ENCODE measurements at places on chromosomes 5 and 9.

DNA sequence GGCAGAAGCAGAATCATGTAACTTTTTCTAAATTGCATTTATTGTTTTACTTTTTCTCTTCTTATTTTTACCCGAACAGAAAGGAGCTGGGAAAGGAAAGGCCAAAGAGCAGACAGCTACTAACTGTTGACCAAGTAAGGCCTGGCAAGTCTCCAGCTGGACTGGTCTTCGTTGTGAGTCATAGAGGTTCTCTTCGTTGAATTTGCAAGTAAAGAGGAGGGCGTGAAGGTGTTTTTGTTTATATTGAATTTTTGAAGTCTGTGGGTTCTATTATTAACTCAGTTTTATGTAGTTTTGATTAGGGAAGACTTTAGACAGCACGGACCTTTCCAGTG, 416.5 kb upstream of the CCNH start:
- H3K27ac ChIP-seq = no peak overlapping the region
- H3K4me1 ChIP-seq = peaks cover 3% of the 10 kb centered on the region
- no peak for DNase-seq

DNA sequence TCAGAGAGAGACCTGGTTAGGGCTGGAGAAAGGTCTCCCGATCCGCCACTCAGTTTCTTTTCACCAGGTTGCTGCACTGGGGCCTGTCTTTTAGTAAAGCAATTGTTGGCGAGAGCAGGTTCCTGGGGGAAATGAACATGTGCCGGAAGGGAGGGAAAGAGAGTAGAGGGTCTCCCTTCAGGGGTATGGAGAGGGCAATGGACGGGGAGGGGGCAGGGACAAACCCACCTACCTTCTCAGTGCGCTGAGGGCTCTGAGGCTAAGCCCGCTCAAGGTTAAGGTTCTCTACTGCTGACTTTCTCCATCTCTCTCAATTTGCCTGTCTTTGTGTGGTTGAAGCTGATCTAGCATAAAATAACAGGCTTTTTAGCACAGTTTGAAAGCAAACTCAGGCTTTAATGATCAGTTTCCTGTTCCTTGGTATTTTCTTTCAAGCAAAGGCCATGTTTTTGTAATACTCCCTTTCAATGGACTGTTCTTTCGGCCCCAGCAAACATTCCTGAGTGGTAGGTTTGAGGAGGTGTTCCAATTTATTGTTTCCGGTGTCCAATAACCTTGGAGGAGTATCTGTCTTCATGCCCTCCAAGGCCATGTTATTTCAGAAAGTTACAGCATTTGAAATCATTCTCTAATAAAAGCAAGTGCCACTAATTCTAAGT, 25.5 kb upstream of the TRAF1 start:
- H3K4me3 ChIP-seq = no peak overlapping the region
- no peaks in the 10 kb centered on the region for H3K36me3 ChIP-seq
- H3K27me3 ChIP-seq = no peaks in the 10 kb centered on the region
- no peak overlapping the region for H3K27ac ChIP-seq

DNA sequence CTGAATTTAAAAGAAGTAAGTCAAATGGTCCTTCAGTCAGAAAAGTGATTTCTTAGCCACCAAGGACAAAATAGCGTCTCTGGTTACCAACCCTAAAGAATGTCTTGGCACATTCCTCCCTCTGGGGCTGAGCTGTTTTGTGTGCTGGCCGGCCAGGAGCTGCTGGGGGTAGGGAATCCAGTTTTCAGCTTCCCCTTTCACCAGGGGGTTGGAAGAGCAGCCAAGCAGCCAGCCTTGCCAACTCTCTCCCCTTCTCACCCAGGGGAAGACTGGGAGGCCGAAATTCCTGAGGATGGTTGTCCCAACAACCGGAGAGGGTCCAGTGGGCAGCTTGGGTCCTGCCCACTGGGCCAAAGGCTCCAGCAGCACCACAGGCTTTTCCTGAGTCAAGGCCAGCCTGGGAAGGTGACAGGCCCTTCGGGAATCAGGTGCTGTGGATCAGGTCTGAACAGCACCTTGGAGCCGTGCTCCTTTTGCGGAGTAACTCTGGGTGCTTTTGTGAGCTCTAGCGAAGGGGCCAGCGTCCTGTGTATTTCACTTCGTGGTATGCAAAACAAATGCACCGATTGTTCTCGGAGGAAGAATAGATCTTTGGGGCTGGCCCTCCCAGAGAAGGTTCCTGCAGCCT, 4.2 kb downstream of the WWC1 start:
- no peak overlapping the region for H3K27ac ChIP-seq
- H3K4me3 ChIP-seq = peak overlapping the region; percentile 21
- peaks cover 14% of the 10 kb centered on the region for H3K27me3 ChIP-seq

GRCh38 chr5:64775291-64775690, 6.6 kb downstream of the CWC27 start:
- peaks cover 2% of the 10 kb centered on the region for H3K4me1 ChIP-seq
- peaks cover 11% of the 10 kb centered on the region for H3K36me3 ChIP-seq
- no peaks in the 10 kb centered on the region for H3K27me3 ChIP-seq
- no peak overlapping the region for H3K27ac ChIP-seq
- no peak for DNase-seq

DNA sequence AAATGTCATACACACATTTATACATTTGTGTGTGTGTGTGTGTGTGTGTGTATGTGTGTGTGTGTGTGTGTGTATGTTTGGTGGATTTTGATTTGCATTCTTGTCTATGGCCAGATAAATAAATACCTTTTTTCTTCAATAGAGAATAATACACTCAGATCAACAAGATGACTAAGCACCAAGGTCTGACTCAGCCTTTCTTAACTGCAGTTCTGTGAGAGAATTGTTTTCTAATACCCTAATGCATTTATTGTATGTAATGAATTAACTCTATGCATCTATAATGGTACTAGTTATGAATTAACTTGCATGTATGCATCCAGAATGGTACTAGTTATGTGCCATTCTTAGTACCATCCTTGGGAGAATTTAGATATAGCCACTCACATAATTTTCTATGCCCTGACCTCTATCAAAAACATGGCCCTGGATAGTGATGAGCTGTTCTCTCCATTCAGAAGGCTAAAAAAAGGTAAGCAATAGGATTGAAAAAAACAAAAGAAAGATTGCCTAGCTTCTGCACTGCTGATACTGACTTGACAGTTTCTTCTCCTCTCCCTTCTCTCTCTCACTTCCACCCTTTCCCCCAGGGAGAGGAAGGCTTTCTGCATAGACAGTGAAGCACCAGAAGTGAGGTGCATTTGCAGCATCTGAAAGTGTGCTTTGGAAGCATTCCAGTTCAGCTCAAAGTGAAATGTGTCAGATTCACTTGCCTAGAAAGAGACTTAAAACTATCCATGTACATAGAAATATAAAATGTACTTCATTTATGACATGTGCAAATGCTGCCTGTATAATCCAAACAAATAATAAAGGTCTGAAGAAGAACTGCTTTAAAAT, 55.1 kb upstream of the CCDC112 start:
- H3K36me3 ChIP-seq = no peaks in the 10 kb centered on the region
- no peak overlapping the region for H3K27ac ChIP-seq
- DNase-seq = no peak

DNA sequence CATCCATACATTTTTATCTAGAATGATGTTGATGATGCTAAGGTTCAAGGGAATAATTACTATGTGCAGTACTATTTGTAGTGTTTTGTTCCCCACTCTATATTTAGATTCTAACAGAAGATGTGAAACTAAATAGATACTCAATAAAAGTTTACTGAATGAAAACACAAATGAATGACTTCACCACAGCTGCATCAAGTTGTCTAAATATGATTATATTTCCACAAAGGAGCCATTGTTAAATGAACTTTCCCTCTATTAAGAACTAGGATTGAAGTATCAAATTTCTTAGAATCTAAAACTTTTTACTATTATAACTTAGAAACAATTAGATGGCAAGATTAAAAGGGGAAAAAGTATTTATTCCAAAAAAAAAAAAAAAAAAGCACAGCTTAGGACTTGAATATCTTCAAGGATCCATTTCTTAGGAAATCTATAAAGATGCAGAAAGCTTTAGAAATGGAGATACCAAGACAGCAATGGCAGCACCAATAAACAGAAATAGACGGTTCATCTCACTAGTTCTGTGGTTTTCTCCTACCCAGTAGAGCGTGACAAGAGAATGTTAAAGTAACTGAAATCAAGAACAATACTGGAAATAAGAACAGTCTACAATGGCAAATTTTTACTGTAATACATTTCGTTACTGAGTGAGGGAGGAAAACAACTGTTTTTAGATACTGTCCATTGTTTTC, 347.6 kb downstream of the EBF1 start:
- no peaks in the 10 kb centered on the region for H3K36me3 ChIP-seq
- DNase-seq = no peak
- no peak overlapping the region for H3K27ac ChIP-seq
- no peaks in the 10 kb centered on the region for H3K4me1 ChIP-seq

- DNase-seq = no peak
- H3K27ac ChIP-seq = no peak overlapping the region
- H3K4me1 ChIP-seq = peaks cover 6% of the 10 kb centered on the region
Observed at GRCh38 chr9:16143947-16144890, 591.4 kb downstream of the CCDC171 start.

GRCh38 chr9:129108805-129109536, 1.6 kb downstream of the CRAT start:
- peaks cover 21% of the 10 kb centered on the region for H3K27me3 ChIP-seq
- DNase-seq = no peak
- H3K4me3 ChIP-seq = no peak overlapping the region
- H3K36me3 ChIP-seq = no peaks in the 10 kb centered on the region

GRCh38 chr5:55123365-55123764, 20.9 kb downstream of the GZMA start:
- no peaks in the 10 kb centered on the region for H3K36me3 ChIP-seq
- H3K4me3 ChIP-seq = no peak overlapping the region
- DNase-seq = no peak
- no peaks in the 10 kb centered on the region for H3K27me3 ChIP-seq

DNA sequence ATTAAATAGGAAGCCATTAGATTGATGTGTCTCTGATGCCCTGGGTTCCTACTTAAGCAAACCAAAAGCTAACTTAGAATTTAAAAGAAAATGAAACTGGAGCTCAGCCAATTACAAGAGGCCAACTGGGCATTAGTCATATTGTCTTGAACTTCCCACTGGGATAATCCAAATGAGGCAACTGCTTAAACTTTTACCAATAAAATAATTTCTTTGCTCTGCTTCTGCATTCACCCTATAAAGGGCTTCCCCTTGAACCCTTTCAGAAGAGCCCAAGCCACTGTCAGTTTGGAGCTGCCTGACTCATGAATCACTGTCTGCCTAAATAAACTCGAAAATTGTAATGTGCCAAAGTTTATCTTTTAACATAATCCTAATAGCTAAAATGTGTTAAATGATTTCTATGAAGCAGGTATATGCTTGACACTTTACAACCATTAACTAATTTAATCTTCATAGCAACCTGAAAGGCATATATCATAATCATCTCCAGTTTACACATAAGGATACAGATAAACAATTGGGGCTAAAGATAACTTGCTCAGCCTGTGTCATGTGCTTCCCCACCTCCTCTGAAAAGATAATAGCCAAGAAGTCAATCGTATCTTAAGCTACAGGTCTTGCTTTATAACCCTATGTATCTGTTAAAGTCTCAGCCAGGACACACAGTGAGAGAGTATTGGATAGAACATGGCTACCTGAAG, 11.5 kb downstream of the GPR150 start:
- no peak for DNase-seq
- H3K36me3 ChIP-seq = no peaks in the 10 kb centered on the region
- H3K4me1 ChIP-seq = no peaks in the 10 kb centered on the region
- H3K27ac ChIP-seq = no peak overlapping the region

DNA sequence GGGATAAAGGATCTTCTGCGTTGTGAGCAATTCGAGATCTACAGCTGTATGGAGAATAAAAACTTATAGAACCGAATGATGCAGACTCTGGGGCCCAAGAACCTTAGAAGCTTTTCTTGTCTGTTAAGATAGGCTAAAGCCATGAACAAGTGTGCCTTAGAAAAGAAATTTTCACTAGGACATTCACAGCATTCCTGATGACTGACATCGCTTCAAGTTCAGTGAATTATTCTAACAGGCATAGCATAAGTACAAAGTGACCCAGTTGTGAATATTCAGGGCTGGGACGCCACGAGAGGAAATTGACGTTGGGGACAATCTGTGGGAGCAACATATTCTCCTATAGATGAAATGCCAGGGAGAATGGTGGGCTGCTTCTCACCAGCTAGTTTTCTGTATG, 32.0 kb upstream of the PANK3 start:
- H3K36me3 ChIP-seq = no peaks in the 10 kb centered on the region
- no peak overlapping the region for H3K4me3 ChIP-seq
- no peaks in the 10 kb centered on the region for H3K4me1 ChIP-seq
- no peak overlapping the region for H3K27ac ChIP-seq

DNA sequence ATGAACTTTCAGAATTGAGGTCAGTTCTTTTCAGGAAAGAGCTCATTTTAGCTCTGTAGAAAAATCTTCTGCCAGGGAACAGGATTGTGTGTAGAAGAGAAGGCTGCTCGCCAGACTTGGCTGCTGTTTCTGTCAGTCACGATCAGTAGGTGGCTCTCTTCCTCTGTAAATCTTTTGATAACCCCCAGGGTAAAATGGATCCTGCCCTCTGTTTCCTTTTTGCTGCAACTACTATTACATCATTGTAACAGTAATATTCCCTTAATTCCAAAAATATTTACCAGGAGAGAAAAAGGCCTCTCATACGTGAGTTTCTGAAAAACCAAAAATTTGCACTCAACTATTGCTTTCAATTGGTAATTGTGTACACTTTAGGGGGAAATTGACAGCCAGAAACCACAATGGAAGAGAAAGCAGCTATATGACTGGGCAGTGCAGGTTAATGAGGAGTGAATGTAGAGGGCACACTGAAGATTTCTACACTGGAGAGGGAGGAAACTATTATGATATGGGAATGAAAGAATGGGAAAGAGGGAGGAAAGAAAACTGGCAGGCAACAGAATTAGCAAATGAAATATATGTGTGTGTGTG, 12.3 kb downstream of the IFNA21 start:
- peak; percentile 42 for DNase-seq
- no peak overlapping the region for H3K4me3 ChIP-seq
- H3K27me3 ChIP-seq = no peaks in the 10 kb centered on the region
- H3K27ac ChIP-seq = no peak overlapping the region
- H3K4me1 ChIP-seq = no peaks in the 10 kb centered on the region

- DNase-seq = no peak
- no peak overlapping the region for H3K4me3 ChIP-seq
- no peak overlapping the region for H3K27ac ChIP-seq
- peaks cover 19% of the 10 kb centered on the region for H3K4me1 ChIP-seq
- no peaks in the 10 kb centered on the region for H3K36me3 ChIP-seq
- no peaks in the 10 kb centered on the region for H3K27me3 ChIP-seq
Observed at GRCh38 chr5:140325486-140325885, 20.9 kb downstream of the HBEGF start.

GRCh38 chr5:163445345-163445744, 8.0 kb downstream of the CCNG1 start:
- no peak overlapping the region for H3K4me3 ChIP-seq
- H3K36me3 ChIP-seq = peaks cover 70% of the 10 kb centered on the region
- H3K4me1 ChIP-seq = peaks cover 9% of the 10 kb centered on the region

GRCh38 chr5:158380661-158381060, 521.7 kb upstream of the CLINT1 start:
- no peaks in the 10 kb centered on the region for H3K27me3 ChIP-seq
- no peak for DNase-seq
- peaks cover 20% of the 10 kb centered on the region for H3K4me1 ChIP-seq
- H3K4me3 ChIP-seq = no peak overlapping the region
- no peak overlapping the region for H3K27ac ChIP-seq

All from neural progenitor cell (in vitro differentiated cells).